ENCODE measurements at places on chromosomes 7 and 10.

GRCh38 chr7:90833443-90833842, 237.3 kb downstream of the CDK14 start:
- no peak for DNase-seq

- DNase-seq, result no peak
Measured at GRCh38 chr7:66903360-66904062, 17.5 kb upstream of the TMEM248 start.

DNA sequence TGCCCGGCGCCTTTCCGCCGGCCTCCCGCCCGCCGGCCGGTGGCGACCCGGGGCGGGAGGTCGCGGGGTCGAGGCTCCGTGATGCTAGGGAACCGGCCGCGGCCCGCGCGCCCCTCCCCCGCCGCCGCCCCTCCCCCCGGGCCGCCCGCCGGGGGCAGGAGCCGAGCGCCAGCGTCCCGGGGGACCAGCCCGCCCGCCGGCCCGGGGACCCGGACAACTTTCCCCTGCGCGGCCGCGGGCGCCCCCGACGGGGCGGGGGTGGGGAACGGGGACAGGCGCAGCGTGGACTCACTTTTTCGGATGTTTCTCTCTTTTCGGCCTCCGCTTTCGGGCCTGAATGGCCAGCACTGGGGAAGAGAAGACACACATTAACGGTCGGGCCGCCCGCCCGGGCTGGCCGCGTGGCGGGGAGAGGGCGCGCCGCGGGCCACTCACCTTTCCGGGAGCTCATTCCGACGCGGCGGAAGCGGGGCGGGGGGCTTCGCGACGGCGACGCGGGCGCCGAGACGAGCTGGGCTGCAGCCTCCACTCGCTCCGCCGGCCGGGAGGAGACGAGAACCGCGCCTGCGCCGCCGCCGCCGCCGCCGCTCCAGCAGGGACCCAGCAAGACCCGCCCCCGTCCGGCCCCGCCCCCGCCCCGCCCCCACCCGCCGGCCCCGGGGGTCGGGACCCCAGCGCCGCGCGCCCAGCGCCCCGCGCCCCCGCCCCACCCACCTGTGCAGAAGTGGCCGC, at the start of gene SRPK2:
Gene SRPK2 (minus strand): TSS at position 566 of the 732 bp plus-strand sequence.
- DNase-seq, result no peak

DNA sequence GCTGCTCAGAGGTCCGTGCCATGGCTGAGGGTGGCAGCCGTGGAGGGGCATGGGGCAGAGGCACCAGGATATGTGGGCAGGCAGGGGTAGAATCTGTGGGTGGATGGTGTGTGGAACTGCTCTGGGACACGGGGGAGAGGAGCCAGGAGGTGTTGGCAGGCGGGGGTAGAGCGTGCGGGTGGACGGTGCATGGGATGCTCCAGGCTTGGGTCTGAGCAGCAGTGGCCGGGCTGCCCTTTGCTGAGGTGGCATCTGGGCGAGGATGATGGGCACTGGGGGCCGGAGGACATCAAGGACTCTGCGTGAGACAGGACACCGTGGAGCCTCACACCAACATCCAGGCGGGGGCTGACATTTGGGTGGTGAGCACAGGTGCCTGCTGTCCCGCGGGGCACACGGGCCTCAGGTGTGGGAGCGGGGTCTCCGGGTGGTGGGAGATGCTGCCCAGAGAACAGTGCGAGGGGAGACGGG, 46.2 kb downstream of the JAKMIP3 start:
- no peak for DNase-seq

DNA sequence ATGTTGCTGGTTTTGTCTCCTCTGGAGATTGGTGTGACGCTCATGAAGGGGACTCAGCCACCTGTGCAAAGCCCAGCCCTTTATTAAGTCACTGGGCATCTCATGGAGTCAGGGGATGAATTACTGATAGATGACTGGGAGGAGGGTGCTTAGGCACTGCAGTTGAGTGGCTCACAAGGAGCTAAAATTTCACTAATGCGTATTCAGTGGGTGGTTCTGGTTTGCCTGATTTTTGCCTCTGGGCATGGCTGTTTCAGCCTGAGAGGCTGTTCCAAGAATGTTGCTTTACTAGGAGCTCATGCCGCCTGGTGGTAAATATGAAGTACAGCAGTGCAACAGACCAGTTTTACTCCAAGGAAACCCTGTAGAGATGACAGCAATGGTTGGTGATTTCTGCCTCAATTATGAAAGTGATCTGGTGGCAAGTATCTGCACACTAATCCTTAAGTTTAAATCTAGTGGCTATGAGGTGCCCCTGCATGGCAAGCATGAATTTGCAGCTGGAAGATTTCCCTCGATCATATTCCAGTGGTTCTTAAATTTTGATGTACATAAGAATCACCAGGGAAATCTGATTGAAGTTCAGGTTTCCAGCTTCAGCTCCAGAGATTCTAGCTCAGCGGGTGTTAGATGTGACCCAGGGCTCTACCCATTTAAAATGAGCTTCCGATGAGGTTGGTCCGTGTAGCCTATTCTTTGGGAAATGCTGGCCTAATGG, 19.9 kb downstream of the ACTA2 start:
- peak; percentile 22 for DNase-seq
